ENCODE measurements at places on chromosomes 12 and 14. TPM values are rescaled to one million over a fixed set of nuclear protein-coding genes. Genes with fewer than 3 reads are reported as not detected.

Gene DBX2
- total RNA-seq = 1.6 TPM

Gene CD163L1
- total RNA-seq = 1.7 TPM

Gene LRP1-AS
- total RNA-seq = not detected

Gene PPM1H
- 10.6 TPM for total RNA-seq

Gene RERGL
- 1.7 TPM for total RNA-seq

Gene PZP
- total RNA-seq = not detected

Gene KSR2
- 0.78 TPM for total RNA-seq

Gene CCDC196
- total RNA-seq = not detected

Gene FOXG1
- 75.5 TPM for total RNA-seq

Gene ADGRD1
- total RNA-seq = 1.9 TPM

Gene LMNTD1
- total RNA-seq = 1.1 TPM

Gene PPP1R12A
- 176 TPM for total RNA-seq

Gene RIMBP2
- 39.5 TPM for total RNA-seq

Gene RPAP3
- total RNA-seq = 24.3 TPM

Gene LTB4R2
- total RNA-seq = 1.4 TPM

Data from occipital lobe (tissue), 3 donors.